DMS79 (cell line): ENCODE measurements at places on chromosomes 1 and 21.
A peak's percentile ranks its signal among the peaks of the same experiment; 100 is the strongest.

- no peak for DNase-seq
Measured at GRCh38 chr21:15895142-15896106, 165.6 kb downstream of the USP25 start.

GRCh38 chr1:230797376-230797920 is 50.3 kb downstream of the CAPN9 start:
- DNase-seq: no peak

- no peak for DNase-seq
Measured at GRCh38 chr1:184878002-184878401, 96.3 kb downstream of the NIBAN1 start.

DNA sequence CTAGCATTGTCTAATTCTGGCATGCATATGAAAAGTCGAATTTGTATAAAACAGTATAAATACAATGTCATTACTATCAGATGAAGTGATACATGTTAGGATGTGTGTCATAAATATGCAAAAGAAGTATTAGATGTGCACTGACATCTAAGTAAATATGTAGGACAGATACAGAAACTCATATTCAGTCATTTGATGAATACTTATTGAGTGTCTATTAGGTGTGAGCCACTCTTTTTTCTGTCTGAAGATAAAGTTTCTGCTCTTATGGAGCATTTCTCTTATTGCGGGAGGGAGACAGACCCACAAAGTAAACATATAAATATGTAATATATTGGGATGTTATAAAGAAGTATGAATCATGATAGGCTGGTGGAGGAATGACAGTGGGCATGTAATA is 426.6 kb upstream of the B3GALT2 start:
- DNase-seq: no peak

DNA sequence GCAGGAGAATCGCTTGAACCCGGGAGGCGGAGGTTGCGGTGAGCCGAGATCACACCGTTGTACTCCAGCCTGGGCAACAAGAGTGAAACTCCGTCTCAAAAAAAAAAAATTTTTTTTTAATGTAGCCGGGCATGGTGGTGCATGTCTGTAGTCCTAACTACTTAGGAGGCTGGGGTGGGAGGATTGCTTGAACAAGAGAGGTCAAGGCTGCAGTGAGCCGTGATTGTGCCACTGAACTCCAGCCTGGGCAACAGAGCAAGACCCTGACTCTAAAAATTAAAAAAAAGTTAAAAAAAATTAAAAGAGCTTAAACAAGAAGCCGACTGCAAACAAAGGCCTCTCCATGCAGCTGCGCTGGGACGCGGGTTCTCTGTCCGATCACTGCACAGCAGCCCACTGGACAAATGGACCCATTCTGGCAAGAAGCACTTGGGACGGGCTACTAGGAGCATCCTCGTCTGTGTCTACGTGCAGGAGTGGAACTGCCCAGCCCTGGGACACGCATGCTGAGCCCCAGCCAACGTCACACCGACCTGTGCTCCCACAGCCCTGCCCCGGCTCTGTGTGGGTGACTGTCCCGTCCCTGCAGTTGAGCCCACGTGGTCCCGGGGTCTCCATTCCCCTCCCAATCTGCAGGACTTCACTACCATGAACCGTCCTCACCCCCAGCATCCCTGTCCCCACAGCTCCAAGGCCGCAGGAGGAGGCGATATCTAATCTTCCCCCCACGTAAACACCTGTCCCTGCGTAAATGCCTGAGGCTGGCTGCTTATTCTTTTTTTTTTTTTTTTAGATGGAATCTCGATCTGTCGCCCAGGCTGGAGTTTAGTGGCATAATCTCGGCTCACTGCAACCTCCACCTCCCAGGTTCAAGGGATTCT is 12.3 kb downstream of the SLC35E2B start:
- DNase-seq: no peak

DNA sequence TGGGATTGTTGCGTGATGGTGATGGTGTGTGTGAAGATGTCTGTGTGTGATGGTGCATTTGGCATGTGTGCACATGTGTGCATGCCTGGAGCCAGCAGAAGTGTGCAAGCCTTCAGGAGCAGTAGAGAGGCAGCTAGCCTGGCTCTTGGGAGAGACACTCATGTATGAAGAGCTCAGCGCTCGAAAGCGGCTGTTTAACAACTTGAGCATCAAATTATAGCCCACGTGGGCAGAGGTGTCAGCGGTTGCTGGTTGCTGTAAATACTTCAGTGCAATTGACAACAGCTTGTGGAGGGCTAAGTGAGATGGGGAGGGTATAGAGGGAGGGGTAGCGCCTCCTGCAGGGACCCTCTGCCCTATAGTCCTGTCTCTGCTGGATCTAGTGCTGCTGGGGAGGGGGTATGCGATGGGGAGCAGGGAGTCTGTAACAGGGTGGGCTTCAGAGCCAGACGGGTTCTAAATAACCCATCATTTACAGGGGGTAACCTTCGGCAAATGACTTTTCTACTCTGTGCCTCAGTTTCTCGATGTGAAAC is 21.5 kb downstream of the FOXD2 start:
- DNase-seq: peak; percentile 62

GRCh38 chr1:17672226-17672625 is 82.9 kb upstream of the ACTL8 start:
- DNase-seq: no peak
